Colonic mucosa (tissue), 4 donors: ENCODE measurements at places on chromosomes 3 and 15. TPM values are rescaled to one million over a fixed set of nuclear protein-coding genes. Genes with fewer than 3 reads are reported as not detected.

DNA sequence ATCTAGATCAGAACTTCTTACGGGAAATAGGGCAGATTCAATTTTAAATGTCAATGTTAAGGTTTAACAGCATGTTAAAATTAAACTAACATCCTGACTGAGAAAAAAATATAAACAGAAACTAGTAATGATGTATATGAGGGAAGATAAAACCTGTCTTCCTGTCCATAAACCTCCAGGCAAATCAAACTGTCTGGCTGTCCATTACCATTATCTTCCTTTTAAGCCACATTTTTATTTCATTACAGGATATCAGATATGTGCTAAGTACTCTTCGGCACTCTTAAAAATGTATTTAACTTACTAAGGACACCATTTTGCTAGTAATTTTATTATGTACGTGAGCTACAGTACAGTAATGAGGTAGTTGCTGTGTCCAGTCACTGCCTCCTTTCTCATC lies 1461.7 kb upstream of the ALCAM start:
- no peak for DNase-seq

CCK gene
- total RNA-seq, result not detected

DNA sequence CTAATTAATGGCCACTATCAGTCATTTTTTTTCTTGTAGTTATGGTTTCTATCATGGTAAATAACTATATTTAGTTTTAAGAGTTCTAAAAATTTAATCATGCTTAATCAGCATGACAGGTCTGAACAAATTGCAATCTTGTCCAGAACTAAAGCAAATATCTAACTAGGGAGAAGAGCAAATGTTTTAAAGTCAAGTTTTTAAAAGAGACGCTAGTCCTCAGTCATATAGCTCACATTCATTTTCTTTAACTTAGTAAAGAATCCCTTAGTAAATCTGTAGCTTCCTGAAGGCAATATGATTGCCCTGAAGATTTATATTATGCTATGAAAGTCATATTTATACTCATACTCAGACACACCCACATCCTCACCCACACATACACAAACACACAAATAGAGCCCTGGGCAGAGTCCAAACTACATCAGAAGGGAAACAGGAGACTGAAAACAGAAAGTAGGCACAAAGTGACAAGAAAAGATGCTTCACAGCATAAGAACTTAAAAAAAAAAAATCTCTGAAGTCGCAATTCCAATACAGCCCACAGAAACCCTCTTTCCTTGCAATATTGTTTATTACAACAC lies 1149.1 kb downstream of the SI start:
- DNase-seq, result no peak

DNA sequence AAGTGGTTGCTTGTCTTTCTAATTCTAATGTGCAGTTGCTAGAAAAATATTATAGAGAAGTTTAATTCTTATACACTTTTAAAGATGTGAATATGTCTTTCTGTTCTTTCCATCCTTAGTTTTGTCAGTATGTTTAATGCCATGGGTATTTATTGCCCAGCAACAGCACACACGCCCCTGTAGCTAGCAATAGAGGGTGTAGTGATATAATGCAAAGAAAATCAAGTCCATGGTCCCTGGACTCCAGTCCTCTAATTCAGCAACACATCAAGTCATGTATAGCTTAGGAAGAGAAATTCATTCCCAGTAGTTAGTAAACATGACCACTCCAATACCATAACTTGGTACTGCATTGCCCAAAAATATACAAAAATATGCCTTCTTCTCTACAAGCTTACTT lies 292.4 kb upstream of the NR2F2 start:
- no peak for DNase-seq

- DNase-seq, result no peak
These were observed 173.0 kb upstream of the ROBO2 start for GRCh38 chr3:76866729-76867408.

RHO gene
- not detected for total RNA-seq

GRCh38 chr15:49877117-49877872 lies 241.7 kb downstream of the ATP8B4 start:
- no peak for DNase-seq

ZNF502 gene
- total RNA-seq, result 3.3 TPM

RTP3 gene
- total RNA-seq, result not detected
